Dermis microvascular lymphatic vessel endothelial cell (primary cell): ENCODE measurements at places on chromosomes 5 and 9. TPM values are rescaled to one million over a fixed set of nuclear protein-coding genes. Genes with fewer than 3 reads are reported as not detected.

Gene CD180
- under 0.01 TPM in 1 of 2 replicates, not detected in the other for total RNA-seq

Gene WNT8A
- total RNA-seq = not detected in 2 replicates

DNA sequence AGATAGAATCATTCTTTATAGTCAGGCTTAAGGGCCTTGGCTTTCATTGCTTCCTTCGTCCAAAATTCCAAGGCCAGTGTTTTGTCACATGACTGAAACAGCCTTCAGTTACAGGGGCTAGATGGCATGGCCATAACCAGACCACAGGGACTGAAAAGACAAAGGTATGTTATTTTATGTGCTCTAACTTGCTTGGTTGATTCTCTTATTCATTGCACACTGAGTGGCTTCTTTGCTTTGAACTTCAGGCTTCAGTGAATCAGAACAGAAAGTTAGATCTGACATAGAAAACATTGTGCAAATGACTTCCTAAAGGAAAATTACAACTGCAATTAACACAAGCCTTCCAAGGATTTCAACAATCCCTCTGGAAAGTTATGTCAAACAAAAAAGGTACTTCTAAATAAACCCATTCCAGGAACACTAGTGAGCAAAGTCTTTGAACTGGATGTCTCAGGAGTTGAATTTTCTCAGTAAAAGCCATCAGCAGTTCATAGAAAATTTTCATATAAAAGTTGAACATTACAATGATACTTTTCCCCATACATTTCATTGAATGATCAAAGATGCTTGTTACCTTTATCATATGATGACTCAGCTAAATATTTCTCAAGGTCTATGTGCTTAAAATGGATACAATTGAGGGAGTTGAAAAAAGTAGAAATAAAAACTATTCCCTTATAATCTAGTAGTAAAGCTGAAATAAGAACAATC is 355.3 kb downstream of the TMEM232 start:
- no peak for DNase-seq

- DNase-seq = no peak
Observed at GRCh38 chr5:81884871-81885270, 87.0 kb upstream of the ATG10 start.

- DNase-seq = no peak
Observed at GRCh38 chr5:39024884-39025283, 49.3 kb downstream of the RICTOR start.

- DNase-seq = no peak
Observed at GRCh38 chr9:137547687-137548543, 2.3 kb downstream of the PNPLA7 start.

GRCh38 chr5:1878050-1878849 is 4.5 kb downstream of the IRX4 start:
- no peak for DNase-seq

GRCh38 chr5:151181818-151182523 is 24.4 kb upstream of the ANXA6 start:
- no peak for DNase-seq
